ENCODE measurements at places on chromosomes 3 and 15.

DNA sequence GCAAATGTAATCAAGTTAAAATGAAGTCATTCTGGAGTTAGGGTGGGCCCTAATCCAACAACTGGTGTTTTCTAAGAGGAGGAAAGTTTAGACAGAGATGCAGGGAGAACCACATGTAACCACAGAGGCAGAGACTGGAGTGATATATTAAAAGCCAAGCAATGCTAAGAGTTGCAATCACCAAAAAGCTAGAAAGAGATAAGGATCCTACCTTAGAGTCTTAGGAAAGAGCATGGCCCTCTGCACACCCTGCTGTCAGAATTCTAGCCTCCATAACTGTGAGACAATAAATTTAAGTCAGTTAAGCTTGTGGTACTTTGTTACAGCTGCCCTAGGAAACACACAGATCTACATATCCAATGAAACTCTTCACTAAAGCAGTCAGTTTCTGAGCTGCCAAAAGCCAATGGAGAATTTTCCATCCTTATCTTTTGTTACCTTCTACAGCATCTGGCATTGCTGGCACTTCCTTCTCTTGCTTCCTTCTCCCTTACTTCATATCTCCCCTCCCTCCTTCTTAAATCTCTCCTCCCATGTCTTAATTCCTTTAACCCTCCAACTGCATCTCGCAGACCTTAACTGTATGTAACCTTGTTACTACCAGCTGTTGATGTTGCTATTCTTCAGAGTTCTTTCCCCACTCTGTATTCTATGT is 11.2 kb downstream of the DCBLD2 start:
- DNase-seq, result no peak

DNA sequence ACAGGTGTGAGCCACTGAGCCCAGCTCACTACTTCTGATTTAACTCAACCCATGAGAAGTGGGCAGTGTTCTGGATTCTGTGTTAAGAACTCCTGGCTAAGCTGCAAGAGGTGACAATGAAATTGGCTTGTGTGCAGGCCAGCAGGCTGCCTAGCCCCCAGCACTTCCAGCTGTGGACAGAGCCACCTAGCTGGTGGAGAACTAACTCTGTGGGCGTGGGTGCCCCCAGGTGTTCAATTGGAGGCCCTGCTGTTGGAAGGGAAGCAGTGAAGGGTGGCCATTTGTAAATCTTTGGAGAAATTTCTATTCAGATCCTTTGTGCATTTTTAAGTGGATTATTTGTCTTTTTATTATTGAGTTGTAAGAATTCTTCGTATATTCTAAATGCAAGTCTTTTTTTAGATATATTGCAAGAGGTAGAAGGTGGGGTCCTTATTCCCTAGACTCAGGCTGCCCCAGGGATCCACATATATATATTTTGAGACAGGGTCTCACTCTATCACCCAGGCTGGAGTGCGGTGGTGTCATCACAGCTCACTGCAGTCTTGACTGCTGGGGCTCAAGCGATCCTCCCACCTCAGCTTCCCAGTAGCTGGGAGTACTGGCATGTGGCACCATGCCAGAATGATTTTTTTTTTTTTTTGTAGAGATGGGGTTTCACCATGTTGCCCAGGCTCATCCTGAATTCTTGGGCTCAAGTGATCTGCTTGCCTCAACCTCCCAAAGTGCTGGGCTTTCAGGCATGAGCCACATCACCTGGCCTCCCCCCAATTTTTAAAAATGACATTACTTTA is 7.2 kb upstream of the SCAMP5 start:
- DNase-seq, result no peak

DNA sequence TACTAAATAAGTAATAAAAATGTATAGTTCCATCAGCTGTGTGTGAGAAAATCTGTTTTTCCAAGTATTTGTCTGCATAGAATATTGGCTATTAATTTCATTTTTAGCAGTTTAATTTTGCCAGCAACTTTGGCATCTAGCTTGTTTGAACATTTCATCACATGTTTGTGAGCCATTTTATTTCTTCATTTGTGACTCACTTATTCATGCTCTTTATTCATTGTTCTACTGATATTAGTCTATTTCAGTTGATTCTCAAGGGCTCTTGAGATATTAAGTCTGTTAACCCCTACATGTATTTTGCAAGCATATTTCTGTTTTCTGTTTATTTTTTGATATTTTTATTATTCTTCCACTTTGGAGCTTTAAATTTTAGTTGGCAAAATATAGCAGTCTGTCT is 74.0 kb upstream of the PHLDB2 start:
- no peak for DNase-seq

- no peak for DNase-seq
Measured at GRCh38 chr3:100423611-100424010, 22.3 kb downstream of the LNP1 start.

DNA sequence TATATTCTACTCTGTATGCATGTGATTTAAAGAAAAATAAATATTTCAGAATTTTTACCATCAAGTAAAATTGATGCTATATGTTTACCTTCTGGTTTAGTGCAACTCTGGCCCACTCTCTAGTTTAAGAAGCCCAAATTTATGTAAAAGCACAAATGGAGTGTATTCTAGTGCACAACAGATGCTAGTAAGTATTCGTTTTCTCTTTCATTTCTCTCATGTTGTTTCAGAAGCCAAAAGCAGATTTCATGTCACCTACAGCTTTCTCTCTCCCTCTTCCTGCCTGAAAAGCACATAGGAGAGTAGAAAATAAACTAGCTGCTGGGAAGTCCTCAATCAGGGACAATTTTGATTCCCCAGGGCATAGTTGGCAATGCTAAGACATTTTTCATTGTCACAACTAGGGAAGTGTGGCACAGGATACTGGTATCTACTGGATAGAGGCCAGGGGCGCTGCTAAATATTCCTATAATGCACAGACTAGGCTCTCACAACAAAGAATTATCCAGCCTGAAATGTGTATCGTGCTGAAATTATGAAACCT is 147.4 kb upstream of the ARHGEF26 start:
- no peak for DNase-seq

DNA sequence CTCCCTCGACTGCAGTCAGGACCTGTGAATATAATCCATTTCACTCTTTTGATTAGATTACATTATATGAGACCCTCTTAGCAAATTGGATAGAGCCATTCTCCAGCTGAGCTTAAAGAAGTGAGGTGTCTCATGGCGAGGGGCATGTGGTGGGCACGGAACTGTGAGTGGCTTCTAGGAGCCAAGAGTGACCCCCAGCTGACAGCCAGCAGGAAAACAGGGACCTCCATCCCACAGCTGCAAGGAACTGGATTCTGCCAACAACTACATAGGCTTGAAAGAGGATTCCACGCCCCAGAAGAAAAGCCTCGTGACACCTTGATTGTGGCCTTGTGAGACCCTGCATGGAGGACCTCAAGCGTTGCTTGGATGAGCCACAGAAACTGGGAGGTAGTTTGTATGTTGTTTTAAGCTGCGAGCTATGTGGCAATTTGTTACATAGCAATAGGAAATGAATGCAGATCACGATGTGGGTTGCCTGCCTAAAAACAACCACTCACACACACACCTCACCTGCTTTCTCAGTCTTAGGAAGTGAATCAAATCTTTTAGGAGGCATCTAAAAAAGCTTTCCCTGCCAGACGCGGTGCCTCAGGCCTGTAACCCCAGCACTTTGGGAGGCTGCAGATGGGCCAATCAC is 84.2 kb upstream of the BHLHE40 start:
- DNase-seq, result no peak

GRCh38 chr3:123716411-123716810 is 131.6 kb upstream of the HACD2 start:
- DNase-seq, result no peak

GRCh38 chr3:45105855-45106671 is 40.1 kb downstream of the CDCP1 start:
- DNase-seq, result no peak

DNA sequence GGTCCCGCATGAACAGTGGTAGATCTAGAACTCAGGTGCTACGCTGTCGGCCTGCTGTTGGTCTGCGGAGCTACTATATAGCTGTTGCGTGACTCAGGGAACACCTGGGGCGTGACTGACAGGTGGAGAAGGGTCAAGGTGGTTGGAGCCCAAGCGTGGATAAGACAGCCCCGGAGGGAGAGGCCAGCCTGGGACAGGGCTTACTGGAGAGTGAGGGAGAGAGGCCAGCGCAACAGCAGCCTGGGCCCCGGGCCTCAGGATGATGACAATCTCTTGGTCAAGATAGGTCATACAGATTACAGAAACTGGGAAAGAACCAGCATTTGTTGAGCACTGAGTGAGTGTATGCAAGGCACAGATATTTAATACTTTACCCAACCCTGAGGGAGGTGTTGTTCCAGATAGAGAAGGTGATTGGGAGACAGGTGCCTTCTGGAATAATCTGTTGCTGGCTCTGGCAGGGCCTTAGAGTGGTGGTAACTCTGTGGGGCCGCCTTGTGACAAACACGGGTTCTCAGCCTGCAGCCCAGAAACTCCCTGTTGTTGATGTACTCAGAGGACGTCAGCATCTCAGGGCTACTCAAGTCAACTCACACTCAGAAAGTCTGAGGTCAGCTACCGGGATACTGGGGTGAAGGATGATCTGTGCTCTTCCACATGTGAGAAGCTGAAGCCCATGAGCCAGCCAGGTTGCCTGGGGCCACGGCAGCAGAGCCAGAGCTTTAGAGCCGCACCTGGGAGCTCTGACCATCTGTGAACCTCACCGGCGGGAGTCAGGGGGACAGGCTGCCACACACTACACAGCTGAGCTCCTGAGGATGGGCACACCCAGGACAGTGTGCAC is 265.4 kb upstream of the HES1 start:
- DNase-seq, result no peak

DNA sequence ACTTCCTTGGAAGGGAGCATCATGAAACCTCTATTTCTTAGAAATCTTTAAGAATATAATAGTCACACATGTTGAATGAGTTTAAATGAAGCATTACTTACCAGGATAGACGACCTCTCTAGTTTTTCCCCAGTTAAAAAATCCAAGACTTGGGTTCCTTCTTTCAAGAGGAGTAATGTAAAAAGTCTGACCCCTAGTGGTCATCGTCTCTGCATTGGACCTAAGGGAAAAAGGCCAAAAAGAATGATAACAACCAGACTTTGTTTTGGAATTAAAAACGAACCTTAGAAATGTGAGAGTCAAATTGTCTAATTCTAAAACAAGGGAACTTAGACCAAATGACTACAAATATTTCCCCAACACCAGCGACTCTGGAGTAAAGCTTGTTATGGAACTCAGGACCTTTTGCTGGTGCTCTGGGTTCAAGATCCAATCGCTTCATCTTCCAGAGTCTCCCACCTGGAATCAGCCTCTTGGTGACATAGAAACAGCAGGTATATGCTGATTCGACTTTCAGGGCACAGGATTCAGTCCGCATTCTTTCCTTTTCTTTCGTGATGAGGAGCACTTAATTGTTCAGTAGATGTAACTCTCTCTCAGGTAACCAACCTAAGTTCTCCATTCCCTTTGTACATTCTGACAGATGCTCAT is 214.8 kb upstream of the TPRG1 start:
- peak; percentile 50 for DNase-seq

DNA sequence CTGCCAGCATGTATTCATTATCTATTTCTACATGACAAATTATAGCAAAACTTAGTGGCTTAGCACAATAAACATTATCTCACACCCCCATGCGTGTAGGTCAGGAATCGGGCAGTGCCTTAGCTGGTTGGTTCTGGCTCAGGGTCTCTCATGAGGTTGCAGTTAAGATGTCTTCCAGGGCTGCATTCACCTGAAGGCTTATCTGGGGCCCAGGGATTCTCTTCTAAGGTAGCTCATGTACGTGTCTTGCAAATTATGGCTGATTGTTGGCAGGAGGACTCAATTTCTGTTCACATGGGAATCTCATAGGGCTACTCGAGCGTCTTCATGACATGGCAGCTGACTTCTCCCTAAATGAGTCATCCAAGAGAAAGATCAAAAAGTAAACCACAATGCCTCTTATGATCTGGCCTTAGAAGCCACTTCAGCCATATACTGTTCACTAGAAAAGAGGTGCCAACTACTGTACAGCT is 42.9 kb upstream of the TSC22D2 start:
- DNase-seq, result no peak

GRCh38 chr3:44678480-44679116 is 30.1 kb downstream of the ZNF35 start:
- DNase-seq, result no peak

GRCh38 chr3:190371152-190371551 is 16.8 kb upstream of the CLDN16 start:
- no peak for DNase-seq
